ENCODE measurements at places on chromosomes 5 and 9.

DNA sequence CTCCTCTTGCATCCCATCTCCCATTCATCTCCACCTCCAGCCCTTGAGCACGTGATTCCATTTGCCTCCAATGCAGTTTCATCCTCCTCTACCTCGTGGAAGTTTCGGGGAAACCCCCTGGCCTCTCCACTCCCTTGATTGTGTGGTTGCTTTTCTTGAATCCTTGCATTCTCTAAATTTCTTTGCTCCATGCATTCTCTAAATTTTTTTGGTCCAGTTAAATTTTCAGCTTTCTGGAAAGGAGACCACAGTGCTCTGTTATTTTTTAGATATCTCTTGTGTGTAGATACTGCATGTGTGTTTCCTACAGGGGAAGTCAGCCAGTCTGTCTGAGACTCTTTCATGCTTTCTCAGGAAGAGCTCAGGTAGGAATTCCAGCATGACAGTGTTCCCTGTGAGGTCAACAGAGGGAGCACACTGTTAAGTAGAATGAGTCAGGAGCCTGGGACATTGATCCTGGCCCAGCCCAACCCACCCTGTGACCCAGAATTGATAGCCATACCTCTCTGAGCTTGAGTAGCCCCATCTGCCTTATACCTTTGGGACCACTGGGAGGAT lies 52.8 kb downstream of the AMBP start:
- DNase-seq, result no peak

DNA sequence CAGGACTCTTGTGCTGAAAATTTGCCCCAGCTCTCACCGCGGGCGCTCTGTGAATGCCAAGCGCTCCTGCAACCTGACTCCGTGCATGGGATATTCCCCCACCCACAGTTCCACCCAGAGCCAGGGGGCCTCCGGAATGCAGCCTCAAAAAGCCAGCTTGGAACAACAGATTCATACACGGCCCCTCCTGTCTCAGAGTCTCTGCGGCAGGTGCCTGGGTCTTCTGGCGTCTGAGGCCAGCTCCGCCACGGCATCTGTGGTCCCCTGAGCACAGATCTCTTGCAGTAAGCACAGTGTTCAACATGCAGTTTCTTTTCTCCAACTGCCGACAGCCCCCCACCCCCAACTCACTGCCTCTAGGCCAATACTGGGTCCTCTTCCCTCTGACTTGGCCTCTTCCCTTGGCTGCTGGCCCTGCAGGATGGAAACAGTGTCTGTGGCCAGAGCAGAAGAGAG lies 355.7 kb upstream of the IRX2 start:
- DNase-seq, result no peak

GRCh38 chr9:89528131-89528530 lies 30.2 kb upstream of the SEMA4D start:
- DNase-seq, result no peak

DNA sequence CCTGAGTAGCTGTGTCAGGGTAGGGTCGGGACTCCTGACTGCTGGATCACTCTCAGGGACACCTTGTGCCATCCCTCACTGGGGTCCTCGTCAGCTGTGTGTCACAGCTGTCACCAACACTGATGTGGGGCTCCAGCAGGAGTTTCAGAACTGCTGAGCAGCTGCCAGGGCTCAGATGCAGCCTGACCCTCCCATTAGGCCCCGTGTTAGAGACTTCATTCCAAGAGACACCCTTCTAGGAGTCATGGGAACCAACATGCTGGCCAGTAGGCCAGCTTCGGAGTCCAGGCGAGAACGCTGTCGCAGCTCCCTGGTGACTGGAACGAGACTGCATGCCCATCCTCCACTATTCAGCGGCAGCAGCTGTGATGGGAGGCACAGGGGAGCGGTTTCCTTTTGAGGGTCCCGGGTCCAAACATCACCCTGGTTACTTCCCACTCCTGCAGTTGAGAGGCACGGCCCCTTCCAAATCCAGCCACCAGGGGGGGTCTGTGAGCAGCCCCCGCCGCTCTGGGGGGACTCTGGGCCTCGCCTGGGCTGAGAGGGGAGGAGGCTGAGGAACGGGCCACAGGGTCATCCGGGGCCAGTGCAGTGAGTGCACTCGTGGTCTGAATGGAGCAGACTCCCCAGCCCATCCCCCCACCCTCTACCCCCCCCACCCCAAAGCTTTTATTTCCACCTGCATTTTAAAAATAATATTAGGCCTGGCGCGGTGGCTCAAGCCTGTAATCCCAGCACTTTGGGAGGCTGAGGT lies 12.6 kb upstream of the TCF7 start:
- peak; percentile 75 for DNase-seq

- DNase-seq, result no peak
These were observed 157.8 kb downstream of the ARHGEF28 start for GRCh38 chr5:73783828-73784227.

DNA sequence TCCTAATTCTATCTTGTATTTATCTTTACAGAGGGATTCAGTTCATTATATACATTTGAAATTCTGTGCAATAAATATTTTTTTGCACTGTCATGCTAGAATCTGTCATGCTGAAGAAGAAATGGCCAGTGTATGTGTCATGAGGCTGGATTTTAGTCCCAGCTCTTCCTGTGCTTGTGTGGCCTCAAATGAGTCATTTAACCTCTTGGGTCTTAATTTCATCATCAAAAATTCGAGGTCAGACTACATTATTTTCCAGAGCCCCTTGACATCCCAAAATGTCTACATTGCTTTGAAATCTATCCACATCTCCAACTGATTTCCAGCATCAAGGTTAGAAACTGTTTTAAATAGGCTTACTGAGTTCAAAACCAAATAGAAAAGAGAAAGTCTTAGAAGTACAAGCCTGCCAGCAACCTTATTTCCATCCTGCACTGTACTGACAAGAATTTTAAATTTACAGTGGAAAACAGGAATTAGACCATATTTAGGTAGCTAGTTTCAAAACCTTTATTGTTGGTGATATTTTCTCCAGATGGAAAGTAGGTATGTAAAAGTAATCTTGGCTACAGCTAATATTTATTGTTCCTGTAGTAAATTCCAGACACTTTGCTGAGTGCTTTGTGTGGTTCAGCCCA lies 96.7 kb upstream of the MAMDC2 start:
- DNase-seq, result no peak

- no peak for DNase-seq
These were observed 505.0 kb downstream of the ELAVL2 start for GRCh38 chr9:23321049-23321448.

DNA sequence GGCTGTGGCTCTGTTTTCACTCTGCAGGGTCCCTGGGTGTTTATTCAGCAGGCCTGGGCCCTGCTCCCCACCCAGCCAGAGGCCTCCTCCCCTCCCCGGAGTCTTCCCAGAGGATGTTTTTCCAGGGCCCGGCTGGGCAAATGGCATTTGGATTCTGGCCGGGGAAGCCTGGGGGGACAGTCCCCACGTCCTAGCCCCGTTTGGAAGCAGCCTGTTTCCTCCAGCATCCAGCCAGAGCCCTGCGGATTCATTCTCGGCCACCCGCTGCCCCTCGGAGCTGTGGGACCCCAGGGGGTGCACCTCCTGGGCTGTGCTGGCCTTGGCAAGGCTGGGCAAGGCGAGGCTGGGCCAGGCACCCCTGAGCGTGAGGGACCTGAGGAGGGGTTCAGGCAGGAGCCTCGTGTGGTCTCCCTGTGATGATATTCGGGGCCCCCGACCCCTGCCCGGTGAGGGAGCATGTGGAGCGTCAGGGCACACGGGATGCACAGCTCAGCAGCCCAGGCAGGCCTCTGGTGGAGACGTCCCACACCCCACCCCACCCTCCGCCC lies 48.8 kb upstream of the EGFL7 start:
- DNase-seq, result no peak

DNA sequence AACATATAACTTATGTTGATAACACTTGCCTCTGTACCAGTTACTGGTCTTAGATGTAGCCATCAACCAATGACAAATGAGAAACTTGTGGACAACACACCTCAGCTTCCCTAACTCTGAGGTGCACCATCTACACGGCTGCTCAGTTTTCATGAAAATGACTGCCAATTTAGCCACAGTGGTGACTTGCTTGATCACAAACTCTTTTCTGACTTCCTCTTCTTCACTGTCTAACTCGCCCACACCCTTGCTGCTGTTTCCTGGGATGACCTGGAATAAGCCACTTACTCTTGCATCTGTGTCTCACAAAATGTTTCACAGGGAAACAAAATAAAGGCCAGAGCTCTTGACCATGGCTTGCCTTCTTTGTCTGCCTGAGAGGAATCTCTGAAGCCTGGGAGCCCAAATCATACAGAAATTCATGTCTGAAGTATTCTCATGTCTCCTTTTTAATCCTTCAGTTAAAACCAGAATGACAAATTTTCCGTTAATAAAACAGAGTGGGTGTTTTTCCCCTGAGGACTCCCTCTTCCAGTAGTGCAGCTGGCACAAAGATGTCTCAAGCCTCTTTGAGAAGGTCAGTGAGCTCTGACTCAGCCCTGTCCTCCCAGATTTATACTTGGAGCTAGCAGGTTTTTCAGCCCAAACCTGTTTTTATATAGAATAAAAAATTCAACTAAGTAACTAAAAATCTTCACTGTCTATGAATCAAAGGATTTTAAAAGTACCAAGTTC lies 126.5 kb upstream of the PAM start:
- no peak for DNase-seq

DNA sequence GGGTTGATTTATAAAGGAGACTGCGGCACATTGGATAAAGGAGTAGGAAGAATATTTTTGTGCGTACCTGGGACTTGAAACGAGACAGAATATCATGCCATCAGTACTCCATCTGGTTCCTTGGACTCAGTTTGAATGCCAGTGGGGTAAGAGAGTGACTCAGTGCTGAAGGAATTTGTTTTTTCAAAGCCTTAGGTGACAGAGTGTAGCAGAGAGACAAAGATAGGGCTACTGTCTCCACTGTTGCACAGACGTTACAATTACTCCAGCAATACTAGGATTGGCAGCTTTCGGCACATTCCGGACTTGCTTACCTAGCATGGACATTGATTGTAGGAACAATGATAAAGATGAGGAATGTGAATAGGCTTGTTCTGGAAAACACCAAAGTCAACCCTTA lies 250.7 kb downstream of the KCTD16 start:
- DNase-seq, result no peak

- no peak for DNase-seq
These were observed 87.1 kb downstream of the PDE6A start for GRCh38 chr5:149857499-149857898.

DNA sequence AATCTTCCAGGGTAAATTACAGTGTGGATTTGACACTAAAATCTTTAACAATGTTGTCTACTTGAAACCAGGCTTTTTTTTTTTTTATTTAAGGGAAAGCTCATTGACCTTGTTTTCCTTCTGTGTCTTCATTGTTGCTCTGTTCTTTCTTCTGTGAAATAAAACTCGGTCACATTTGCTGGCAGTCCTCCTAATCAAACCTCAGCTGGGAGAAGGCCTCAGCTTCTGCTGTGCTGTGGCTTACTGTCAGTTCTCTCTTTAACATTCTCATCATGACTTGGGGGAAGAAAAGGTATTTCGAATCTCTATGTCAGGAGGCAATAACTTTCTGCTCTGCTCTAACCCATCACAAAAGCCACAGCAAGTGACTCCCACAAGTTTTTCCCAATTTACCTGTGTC lies 268.9 kb downstream of the ZNF608 start:
- DNase-seq, result no peak

DNA sequence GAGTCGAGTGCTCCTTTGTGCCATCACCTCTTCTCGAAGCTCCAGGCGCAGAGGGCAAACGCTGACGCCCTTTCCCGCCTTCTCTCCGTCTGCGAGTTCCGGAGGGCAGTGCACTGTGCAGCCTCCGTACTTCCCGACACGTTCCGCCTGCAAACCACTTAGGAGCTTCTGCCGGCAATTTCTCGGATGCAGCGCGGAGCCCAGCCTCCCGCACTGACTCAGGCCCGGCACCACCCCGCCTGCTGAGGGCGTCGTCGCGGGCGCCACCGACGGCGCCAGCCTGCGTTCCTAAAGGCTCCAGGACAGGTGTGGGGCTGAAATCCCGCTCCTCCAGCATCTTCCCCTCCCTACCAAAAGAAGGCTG lies 9.3 kb upstream of the TRIM36 start:
- no peak for DNase-seq

- no peak for DNase-seq
These were observed 12.1 kb downstream of the ZBTB34 start for GRCh38 chr9:126872516-126872915.

DNA sequence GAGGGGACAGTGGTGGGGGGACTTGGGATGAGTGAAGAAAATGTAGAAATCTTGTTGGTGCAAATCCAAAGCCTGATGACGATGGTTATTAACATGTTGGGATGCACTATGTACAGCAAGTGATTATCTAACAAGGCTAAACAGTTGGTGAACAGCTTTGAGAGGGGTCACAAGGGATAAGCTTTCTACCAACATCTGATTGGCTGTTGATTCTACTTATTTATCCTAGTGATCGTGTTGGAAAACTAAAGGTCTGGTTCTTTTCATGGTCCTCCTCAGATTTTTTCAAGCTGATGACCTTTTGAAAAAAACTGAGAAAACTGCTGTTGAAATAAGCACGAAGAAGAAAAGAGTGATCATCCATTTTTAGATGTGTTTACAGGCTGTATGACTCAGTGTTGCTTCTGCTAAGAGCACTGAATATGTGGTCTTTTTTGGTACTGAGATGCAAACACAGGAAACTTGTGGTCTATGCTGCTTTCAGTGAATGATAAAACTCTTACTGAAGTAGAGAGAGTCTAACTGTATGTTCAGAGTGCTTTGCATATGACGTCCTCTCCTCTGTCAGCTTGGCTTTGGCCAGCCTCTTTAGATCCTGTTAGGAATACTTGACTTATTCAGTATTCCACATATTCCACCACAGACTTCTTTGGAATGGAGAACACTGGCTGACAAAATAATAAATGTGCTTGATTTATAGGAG lies 174.8 kb downstream of the SLF1 start:
- no peak for DNase-seq

GRCh38 chr5:94893412-94894135 lies 275.1 kb downstream of the SLF1 start:
- peak; percentile 28 for DNase-seq

DNA sequence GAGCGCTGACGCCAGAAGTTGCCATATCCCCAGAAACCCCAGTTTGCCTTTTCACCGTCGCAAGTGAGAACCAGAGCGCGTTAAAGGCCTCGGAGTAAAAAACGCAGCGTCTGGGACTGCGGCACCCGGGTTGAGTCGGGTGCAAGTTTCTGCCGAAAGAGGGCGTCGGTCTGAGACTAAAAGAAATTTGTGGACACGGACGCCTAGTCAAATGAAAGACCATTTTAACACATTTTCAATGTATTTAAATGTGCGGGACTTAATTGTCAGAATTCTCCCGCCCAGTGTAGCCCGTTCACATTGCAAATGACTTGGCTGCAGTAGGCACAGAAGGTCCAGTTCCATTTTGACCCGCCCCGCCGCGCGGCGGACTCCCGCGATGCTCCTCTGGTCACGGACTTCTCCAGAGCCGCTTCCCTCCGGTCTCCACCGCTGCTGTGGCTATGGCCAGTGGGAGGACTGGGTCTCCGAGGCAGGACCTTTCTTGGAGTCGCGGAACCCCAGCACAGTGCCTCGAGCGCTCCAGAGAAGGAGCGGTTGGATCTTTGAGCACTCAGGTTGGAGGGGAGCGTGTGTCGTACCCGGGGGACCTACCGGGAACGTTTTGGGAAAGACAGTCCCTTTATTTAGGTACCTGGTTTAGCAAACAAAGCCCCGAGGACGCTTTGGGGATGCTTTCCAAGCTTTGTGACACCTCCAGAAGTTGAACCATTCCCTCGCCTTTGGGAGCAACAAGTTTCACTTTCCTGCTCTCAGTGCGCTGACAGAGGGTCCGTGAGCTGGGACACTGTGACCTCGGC lies 1.2 kb upstream of the NPR3 start:
- peak; percentile 66 for DNase-seq

All from HEK293T (cell line).